ENCODE measurements at places on chromosomes 1 and 21. TPM values are rescaled to one million over a fixed set of nuclear protein-coding genes. Genes with fewer than 3 reads are reported as not detected.

DNA sequence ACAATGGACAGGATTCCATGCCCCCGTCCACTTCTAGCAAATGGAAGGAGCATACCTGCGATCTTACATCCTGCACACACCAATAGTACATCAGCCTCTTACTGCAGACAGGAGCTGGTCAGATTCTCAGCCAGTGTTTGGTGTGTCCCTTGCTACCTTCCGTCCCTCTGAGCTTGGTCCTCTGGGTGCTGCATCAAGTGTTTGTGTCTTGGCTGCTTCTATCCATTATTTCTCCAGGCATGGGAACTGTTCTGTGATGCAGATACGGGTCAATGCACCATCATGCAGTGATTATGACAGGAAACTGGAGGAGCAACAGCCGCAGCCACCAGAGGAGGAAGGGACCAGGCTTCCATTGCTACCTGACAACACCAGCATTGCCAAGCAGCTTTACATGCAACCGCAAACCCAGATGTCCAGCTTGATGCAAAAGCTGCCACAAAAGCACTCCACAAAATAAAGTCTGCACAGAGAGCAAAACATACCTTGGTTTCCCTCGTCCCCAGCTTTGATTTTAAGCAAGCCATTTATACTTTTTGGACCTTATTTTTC, 21.9 kb upstream of the OVAAL start:
- DNase-seq: no peak

DNA sequence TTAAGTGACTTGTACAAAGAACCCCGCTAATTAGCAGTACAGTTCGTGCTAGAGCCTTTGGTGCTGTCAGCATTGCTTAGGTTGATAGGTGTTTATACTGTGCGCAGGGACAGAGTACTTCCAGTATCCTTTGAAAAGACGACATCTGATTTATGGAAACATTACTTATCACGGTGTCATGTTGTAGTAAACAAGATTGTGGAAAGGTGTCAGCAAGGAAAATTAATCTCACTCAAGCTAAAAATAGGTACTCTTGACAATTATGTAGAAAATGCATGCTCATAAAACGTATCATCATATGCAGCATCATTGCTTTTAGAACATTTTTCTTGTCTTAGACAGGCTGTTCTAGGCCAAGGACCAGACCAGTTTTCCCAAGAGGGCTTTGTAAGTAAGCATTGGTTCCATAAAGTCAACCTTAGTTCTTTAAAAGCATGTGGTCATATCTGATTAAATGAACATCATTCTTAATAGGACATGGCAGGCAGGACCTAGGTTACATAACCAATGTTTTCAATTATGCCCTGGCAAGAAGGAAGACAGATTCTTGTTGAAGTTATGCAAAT, 33.0 kb downstream of the SH3BGR start:
- no peak for DNase-seq

- DNase-seq: no peak
Measured at GRCh38 chr1:55213151-55213884, 1.8 kb downstream of the USP24 start.

GRCh38 chr1:79530055-79530454, 523.5 kb upstream of the ADGRL4 start:
- DNase-seq: no peak

DNA sequence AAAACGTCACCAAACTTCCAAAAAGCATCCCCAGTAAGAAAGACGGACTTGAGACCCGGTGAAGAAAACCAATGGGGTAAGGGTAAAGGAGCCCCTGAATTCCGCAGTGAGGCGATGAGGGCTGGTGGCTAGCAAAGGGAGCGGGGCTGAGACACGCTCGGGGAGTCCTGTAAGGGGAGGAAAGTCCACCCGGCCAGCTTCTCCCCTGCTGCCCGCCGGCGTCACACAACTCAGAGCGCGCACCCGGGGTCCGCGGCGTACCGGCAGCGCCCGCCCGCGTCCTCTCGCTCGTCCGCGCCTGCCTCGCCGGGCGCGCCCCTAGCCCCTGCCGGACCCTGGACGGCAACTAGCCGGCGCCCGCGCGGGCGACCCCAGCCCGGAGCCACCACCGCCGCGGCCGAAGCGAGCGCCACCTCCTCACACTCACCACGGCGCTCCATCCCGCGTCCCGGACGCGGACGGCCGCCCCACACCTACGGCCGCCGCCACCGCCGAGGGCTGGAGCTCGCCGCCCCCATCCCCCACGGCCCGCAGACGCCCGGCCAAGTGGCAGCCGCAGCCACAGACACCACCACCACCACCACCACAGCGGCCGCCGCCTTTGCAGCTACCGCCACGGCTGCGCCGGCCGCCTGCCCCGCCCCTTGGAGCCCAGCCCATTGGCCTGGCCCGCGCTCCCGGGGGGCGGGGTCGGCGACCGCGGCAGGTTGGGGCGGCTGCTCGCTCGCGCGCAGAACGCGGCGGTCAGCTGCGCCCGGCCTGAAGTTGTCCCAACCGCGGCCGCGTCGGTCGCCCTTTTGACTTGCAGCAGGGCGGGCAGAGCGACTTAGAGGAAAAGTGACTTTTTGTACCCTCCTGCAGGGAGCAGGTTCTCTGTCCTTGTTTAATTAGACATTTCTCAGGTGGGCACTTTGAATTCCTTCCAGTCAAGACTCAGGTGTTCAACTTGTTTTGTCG, 10.0 kb upstream of the ARHGAP29 start:
- no peak for DNase-seq

GRCh38 chr1:238690415-238690814, 696.0 kb upstream of the CHRM3 start:
- DNase-seq: no peak

Gene ARMH1
- total RNA-seq: not detected

- DNase-seq: no peak
Measured at GRCh38 chr21:36395353-36396111, 10.3 kb downstream of the CHAF1B start.

Gene ESRRG
- total RNA-seq: not detected

Gene TAS1R3
- total RNA-seq: 0.13 TPM

Gene BROX
- 49.1 TPM for total RNA-seq

DNA sequence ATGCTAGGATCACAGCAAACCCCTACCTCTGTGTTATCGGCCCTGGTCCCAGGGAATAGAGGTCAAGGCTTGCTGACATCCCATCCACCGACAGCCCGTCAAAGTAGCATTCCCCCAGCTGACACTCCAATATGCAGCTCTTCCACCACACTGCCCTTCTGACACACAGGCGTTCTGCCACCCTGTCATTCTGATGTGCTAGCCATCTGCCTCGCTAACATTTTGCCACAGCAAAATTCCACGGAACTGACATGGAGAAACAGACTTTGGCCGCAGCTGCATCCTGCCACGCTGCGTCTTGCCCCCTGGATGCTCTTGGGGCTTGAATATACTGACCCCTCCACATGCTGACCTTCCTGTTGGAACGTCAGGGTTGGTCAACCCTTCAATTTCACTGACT, 163.2 kb upstream of the CSF3R start:
- DNase-seq: no peak

DNA sequence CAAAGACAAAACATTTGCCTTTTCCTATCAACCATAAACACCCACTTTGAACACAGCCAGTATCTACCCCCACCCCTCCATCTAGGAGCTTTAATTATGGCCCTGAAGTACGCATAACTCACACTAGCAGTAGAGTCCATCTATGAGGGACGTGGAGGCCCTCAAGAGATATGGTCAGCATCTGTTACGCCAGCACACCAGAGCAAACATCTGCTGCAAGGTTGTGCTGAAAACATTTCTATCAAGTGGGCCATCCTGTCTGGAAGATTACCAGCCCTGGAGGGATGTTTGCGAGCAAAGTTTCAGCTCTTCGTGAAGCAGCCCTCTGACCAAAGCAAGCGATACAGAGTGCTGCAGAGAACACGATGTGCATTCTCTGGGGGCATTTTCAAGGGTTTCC, 74.6 kb downstream of the SLC45A1 start:
- DNase-seq: no peak

Gene PTCH2
- 0.04 TPM for total RNA-seq

GRCh38 chr1:224539971-224540370, 76.1 kb upstream of the CNIH3 start:
- DNase-seq: no peak

Gene CHODL
- 0.07 TPM for total RNA-seq

DNA sequence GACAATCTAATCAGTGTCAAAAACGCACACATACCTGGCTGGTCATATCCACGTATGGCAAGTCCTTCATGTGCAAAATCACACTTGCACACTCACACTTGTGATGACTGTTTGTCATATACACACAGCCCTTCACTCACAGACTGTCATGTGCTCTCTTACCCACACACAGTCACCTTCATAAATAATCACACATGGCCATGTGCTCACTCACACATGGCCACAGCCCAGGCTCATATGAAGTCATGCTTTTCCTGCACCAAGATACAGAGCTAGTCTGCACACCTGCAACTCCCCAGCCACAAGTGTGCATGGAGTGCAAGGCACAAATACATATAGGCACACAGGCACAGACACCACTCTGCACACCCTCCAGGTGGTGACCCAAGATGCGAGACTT, 45.4 kb upstream of the FOXO6 start:
- DNase-seq: no peak

Gene CRYBG2
- not detected for total RNA-seq

DNA sequence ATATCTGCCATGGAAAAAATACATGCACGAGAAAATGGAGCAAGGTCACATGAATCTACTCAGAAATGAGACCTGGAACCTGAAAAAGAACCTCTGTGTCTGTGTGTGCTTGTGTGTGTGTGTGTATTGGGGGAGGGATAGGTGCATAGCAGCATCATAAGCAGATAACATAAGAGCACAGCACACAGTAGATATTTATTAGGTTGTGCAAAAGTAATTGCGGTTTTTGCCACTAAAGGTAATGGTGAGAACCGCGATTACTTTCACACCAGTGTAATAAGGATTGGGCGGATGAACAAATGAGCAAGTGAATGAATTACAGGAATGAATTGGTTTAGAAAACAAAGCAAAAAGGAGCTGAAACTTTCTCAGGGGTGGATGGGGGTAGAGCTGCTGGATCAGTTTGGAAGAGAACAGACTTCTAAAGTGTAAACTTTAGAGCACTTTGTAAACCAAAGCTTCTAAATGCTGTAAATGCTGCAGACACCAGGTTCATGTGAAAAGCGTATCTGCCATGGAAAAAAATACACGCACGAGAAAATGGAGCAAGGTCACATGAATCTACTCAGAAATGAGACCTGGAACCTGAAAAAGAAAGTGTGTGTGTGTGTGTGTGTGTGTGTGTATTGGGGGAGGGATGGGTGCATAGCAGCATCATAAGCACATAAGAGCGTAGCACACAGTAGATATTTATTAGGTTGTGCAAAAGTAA, 156.9 kb downstream of the TOMM20 start:
- DNase-seq: no peak

Gene RGSL1
- total RNA-seq: not detected

Gene FCRL5
- under 0.01 TPM for total RNA-seq
